Nasal cavity respiratory epithelium epithelial cell of viscerocranial mucosa (primary cell): ENCODE measurements at places on chromosomes 16 and 17. TPM values are rescaled to one million over a fixed set of nuclear protein-coding genes. Genes with fewer than 3 reads are reported as not detected.

The CNGB1 gene
- 0.34 and 7.3 TPM in 2 replicates for total RNA-seq

The MYH11 gene
- 0.07 TPM in 1 of 2 replicates, not detected in the other for total RNA-seq

The CTRL gene
- 0.21 and 0.34 TPM in 2 replicates for total RNA-seq

The SEC14L5 gene
- total RNA-seq, result 0.14 and 0.34 TPM in 2 replicates

The CCL18 gene
- total RNA-seq, result not detected in 2 replicates

The KCNH4 gene
- total RNA-seq, result not detected in 2 replicates

The TBC1D3 gene
- total RNA-seq, result not detected in 2 replicates

The PDIA2 gene
- 0.34 TPM in 1 of 2 replicates, not detected in the other for total RNA-seq

The SLC6A2 gene
- total RNA-seq, result 1.0 and 1.4 TPM in 2 replicates

The KRTAP4-1 gene
- total RNA-seq, result not detected in 2 replicates

The CMTM2 gene
- not detected in 2 replicates for total RNA-seq

The KAT2A gene
- 7.9 and 23.3 TPM in 2 replicates for total RNA-seq

The SRRM2 gene
- total RNA-seq, result 39.0 and 118 TPM in 2 replicates

The MARVELD3 gene
- total RNA-seq, result 18.5 and 48.7 TPM in 2 replicates

The SLC12A3 gene
- not detected in 2 replicates for total RNA-seq

The CIBAR2 gene
- not detected in 2 replicates for total RNA-seq

The CCL17 gene
- total RNA-seq, result not detected in 2 replicates

The CA4 gene
- total RNA-seq, result not detected in 2 replicates

The ABCA3 gene
- total RNA-seq, result 0.64 and 0.68 TPM in 2 replicates

The GSG1L gene
- total RNA-seq, result not detected in 2 replicates

The WFDC1 gene
- total RNA-seq, result not detected in 2 replicates

The MEOX1 gene
- 0.34 TPM in 1 of 2 replicates, not detected in the other for total RNA-seq

The RAC3 gene
- 16.7 and 22.6 TPM in 2 replicates for total RNA-seq

The CPNE2 gene
- 3.8 and 18.9 TPM in 2 replicates for total RNA-seq

The ANKRD13B gene
- total RNA-seq, result 3.8 and 16.9 TPM in 2 replicates

The SOX15 gene
- total RNA-seq, result 38.7 and 54.0 TPM in 2 replicates

The RAB11FIP4 gene
- total RNA-seq, result 12.0 and 30.3 TPM in 2 replicates

The KRTAP2-3 gene
- 0.93 TPM in 1 of 2 replicates, not detected in the other for total RNA-seq

The HLF gene
- total RNA-seq, result under 0.01 and 0.14 TPM in 2 replicates

The NT5M gene
- 1.0 and 1.2 TPM in 2 replicates for total RNA-seq

The ATP2A3 gene
- under 0.01 and 0.28 TPM in 2 replicates for total RNA-seq

The C16orf74 gene
- total RNA-seq, result 51.1 and 111 TPM in 2 replicates
